ENCODE measurements at places on chromosomes 12 and 14. TPM values are rescaled to one million over a fixed set of nuclear protein-coding genes. Genes with fewer than 3 reads are reported as not detected.

Gene BHLHE41
- total RNA-seq: 0.45 TPM

Gene RNU6-7
- not detected for total RNA-seq

Gene KLHL33
- 0.50 TPM for total RNA-seq

Gene ESPL1
- 12.4 TPM for total RNA-seq

Gene STON2
- 0.50 TPM for total RNA-seq

Gene FMNL3
- total RNA-seq: 15.6 TPM

Gene SLCO1B1
- total RNA-seq: not detected

Gene GYS2
- not detected for total RNA-seq

Gene CCDC38
- not detected for total RNA-seq

Gene NR2C1
- 17.1 TPM for total RNA-seq

Gene PEBP1
- total RNA-seq: 253 TPM

Gene POTEG
- not detected for total RNA-seq

Gene REM2
- 0.30 TPM for total RNA-seq

Gene DEPDC4
- 1.9 TPM for total RNA-seq

Gene EXOC3L4
- not detected for total RNA-seq

Gene MTA1
- 39.2 TPM for total RNA-seq

Gene BCL2L2
- total RNA-seq: 13.4 TPM

Gene CLEC9A
- not detected for total RNA-seq

Gene PIWIL1
- not detected for total RNA-seq

Gene ESR2
- not detected for total RNA-seq

Gene KCNJ8
- total RNA-seq: 1.6 TPM

Gene KSR2
- not detected for total RNA-seq

Gene SLC10A1
- total RNA-seq: not detected

Gene ART4
- not detected for total RNA-seq

Gene KRT85
- total RNA-seq: not detected

Gene ENDOU
- not detected for total RNA-seq

Gene ADAMTS20
- not detected for total RNA-seq

Gene TAS2R19
- not detected for total RNA-seq

Gene TMCC3
- 0.74 TPM for total RNA-seq

Gene TROAP
- total RNA-seq: 40.1 TPM

Gene PLEKHD1
- not detected for total RNA-seq

Gene SPX
- total RNA-seq: 1.2 TPM

Measured in bronchus fibroblast of lung (primary cell).